ENCODE measurements at places on chromosomes 2 and 18.

GRCh38 chr18:40917056-40917455 lies 1038.0 kb upstream of the PIK3C3 start:
- DNase-seq, result no peak

GRCh38 chr2:240782886-240783818 lies 36.9 kb downstream of the KIF1A start:
- no peak for DNase-seq

GRCh38 chr18:39523281-39523680 lies 1957.7 kb upstream of the CELF4 start:
- no peak for DNase-seq

GRCh38 chr2:164868563-164869419 lies 27.2 kb upstream of the COBLL1 start:
- DNase-seq, result no peak

DNA sequence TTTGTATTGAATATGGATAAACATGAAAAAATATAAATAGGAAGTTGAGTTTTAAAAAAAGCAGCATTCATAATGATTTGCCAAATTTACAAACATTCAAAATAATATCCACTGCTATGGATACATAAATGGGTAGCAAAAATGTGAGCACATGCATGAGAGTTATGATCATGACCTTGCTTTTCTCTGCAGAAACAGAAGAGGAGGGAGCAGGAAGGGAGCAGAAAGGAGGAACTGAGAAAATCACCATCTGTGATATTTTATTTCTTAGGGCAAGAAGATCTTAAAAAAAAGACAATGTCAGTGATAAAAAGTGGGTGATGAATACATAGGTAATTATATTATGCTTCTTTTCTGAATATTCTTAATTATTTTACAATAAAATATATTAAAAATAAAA lies 17.7 kb upstream of the CCDC93 start:
- DNase-seq, result no peak

- DNase-seq, result no peak
Measured at GRCh38 chr2:60555066-60555782, 1.8 kb upstream of the BCL11A start.

- DNase-seq, result no peak
Measured at GRCh38 chr2:68911709-68912108, 40.5 kb upstream of the BMP10 start.

GRCh38 chr2:38900726-38901125 lies 11.1 kb downstream of the ARHGEF33 start:
- no peak for DNase-seq

DNA sequence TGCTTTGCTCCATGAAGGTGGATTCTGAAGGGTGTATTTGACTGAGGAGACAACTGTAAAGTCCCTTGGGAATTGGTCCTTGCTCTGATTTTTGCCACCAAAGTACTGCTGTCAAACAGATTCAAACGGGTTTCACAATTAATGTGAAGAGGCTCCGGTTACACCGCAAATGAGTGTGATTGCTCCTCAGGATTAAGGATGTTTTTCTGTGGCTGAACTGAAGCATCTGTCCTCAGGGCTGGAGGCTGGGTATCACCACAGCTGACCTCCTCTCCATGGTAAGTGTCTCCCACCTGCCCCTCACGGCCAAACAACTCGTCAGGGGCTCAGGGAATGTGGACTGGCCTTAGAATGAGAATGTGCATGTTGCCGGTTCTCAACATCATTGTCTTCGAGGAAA lies 130.4 kb upstream of the NDUFV2 start:
- no peak for DNase-seq

GRCh38 chr2:174874085-174874484 lies 109.8 kb upstream of the CHRNA1 start:
- DNase-seq, result no peak

DNA sequence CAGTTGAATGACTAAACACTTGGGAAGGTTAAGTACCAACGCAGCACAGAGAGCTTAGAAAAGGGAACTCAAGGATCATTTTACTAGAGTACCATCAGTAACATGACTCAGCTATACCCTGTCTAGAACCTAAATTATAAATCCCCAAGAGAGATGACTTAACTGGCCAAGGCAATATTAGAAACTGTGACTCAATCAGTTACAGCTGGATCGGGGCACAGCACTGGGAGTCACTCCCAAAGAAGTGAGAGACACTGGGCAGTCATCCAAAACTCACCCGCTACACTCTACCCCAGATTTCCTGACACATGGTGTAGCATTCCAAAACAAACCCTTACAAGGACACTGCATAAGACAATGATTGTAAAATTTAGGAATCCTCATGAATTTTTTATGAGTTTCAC lies 17.7 kb downstream of the IWS1 start:
- no peak for DNase-seq

GRCh38 chr2:73111073-73112025 lies 1.4 kb downstream of the RAB11FIP5 start:
- DNase-seq, result no peak

DNA sequence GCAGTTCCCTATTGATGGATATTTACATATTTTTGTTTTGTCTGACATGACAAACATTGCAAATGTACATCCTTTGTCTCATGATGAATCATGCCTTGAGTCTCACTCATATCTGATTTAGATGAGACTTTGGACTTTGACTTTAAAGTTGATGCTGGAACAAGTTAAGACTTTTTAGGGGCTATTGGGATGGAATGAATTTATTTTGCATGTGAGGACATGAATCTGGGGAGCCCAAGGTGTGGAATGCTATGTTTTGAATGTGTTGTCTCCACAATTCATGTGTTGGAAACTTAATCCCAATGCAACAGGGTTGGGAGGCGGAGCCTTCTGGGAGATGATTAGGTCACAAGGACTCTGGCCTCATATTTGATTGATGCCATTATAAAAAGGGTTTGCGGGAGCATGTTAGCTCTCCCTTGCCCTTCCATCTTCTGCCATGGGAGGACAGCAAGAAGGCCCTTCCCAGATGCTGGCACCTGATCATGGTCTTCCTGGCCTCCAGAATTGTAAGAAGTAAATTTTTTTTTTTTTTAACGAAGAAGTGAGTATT lies 29.1 kb upstream of the INO80D start:
- no peak for DNase-seq

- DNase-seq, result no peak
Measured at GRCh38 chr2:43927442-43927841, 68.3 kb downstream of the LRPPRC start.

- DNase-seq, result no peak
Measured at GRCh38 chr18:70028734-70029133, 81.1 kb upstream of the CD226 start.

- DNase-seq, result no peak
Measured at GRCh38 chr2:136765256-136766072, at the start of gene THSD7B. Gene THSD7B, plus strand, starts transcription at chr2:136765545. Its CDS starts 116,634 bp downstream, at chr2:136882179.

- no peak for DNase-seq
Measured at GRCh38 chr2:224309176-224309575, 92.7 kb downstream of the FAM124B start.

DNA sequence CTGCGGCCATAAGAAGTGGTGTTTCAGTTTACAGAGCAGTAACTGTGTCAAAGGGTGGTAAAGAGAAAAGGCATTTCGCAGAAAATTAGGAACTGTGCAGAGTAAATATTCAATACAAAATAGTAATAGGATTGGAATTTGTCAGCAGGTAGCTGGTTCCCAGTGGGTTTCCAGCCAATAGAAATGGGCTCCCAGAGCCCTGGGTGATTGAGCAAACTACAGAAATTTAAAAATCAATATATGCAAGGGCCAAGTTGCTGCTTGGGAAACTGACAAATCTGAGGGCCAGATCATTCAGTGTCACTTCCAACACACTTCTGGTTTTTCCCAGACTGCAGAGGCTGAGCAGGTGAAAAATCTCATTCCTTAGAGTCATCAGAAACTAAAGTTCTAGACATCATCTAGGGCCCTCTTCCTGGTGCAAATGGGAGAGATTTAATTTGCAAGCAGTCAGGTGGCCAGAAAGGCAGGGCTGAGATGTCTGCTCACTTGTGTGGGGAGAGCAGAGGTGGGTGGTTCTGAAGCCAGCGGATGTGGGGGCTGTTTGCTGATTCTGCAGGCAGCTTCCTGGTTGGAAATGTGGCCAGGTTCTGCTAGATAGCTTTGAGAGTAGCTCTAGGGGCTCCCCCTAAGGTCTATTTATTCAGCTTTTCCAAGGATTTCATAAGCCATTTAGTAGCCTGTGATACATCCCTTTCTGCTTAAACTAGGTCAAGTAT lies 182.4 kb downstream of the NCK2 start:
- DNase-seq, result no peak

DNA sequence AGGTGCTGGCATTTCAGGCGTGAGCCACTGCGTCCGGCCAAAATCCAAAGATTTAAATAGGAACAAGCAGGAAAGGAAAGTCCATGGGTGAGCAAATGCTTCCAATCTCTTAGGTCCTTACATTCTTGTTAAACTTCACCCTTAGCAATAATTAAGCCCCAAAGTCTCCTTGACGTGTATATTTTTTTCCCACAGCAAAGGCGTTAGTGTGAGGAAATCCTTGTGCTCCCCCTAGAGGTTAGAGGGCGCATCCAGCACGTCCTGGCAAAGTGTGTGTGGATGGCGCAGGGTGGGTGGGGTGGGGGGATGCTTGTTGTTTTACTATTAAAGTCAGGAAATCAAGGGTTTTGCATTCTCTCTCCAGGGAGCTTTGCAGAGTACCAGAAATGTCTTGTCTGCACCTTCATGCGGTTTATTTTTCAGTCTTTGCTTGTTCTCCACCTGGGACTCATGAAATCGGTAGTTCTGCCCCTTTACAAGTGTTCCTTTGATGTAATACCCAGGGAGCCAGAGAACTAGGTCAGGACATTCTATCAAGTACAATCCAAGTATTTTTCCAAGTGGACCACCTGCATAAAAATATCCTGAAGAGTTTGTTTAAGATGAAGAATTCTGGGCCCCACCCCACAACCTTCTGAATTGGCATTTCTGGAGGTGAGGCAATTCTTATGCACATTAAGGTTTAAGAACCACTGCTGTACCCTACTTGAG lies 22.2 kb upstream of the ITSN2 start:
- peak; percentile 17 for DNase-seq

GRCh38 chr2:65367524-65367923 lies 64.9 kb downstream of the SPRED2 start:
- no peak for DNase-seq

GRCh38 chr18:41905786-41906527 lies 49.1 kb upstream of the PIK3C3 start:
- DNase-seq, result no peak

GRCh38 chr2:197911667-197912066 lies 107.3 kb downstream of the PLCL1 start:
- no peak for DNase-seq

DNA sequence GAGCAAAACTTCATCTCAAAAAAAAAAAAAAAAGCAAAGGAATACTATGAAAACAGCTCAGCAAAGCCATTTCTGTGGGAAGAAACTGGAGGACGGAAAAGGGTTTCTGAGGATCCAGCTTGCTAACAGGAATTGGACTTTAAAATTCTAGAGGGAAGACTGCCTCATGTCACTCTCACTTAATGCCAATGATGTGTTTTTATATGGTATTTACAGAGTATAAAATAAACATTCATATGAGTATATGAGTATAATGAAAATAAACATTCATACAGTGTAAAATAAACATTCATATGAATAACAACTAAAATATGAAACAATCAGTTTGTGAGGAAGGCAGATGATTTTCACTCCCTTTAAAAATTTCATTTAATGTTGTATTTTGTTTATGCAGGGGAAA lies 43.9 kb downstream of the CHMP3 start:
- no peak for DNase-seq

DNA sequence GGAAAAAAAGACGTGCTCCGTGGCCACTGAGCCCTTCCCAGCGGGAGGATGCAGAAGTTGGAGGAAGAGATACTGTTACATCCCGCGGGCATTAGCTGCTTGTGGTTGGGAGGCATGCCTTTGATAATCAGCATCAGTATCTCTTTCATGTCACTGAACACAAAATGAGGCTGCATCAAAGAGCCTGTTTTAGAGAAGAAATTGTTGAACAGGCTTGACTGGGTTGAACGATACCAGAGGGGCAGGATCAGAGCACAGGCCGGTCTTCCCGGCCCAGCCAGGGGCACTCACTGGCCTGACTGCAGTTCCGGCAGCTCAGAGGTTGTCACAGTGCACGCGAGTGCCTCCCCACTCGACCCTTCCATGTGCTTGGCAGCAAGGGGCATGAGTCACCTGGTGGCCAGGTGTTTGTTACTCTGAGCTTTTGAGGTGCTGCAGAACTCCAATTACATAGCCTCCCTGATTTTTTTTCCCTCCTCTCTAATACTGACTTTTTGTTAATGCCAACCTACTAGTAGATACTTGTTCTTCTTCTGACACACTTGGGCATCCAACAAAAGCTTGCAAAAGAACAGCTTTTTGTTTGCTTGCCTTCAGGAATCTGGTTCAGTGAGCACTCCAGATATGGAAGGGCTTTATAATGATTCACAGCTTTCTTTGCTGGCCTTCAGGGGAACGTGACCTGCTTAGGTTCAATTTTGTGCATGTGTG lies 121.6 kb downstream of the VAPA start:
- no peak for DNase-seq

- DNase-seq, result no peak
Measured at GRCh38 chr18:13900633-13901032, 14.7 kb downstream of the MC2R start.

- DNase-seq, result no peak
Measured at GRCh38 chr18:6370886-6371635, 43.6 kb downstream of the L3MBTL4 start.

DNA sequence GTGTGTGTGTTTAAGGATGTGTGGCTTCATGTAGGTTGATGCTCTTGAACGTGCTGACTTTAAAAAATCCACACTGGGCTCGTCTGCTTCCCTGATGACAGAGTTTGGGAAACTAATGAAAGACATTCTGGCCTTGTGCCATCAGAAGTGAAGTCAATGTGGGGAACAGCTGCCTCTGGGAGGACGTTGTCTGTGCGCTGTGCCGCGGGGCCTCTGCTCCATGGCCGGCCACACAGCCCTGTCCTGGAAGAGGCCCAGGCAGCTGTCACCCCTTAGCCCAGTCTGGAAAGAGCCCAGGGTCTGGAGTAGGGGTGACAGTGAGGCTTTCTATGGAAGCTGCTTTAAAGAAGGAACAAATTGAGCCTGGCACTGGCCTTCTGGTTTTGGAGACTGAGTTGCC lies 155.8 kb downstream of the SH3RF3 start:
- no peak for DNase-seq

- no peak for DNase-seq
Measured at GRCh38 chr2:236408786-236409185, 144.6 kb upstream of the ASB18 start.

DNA sequence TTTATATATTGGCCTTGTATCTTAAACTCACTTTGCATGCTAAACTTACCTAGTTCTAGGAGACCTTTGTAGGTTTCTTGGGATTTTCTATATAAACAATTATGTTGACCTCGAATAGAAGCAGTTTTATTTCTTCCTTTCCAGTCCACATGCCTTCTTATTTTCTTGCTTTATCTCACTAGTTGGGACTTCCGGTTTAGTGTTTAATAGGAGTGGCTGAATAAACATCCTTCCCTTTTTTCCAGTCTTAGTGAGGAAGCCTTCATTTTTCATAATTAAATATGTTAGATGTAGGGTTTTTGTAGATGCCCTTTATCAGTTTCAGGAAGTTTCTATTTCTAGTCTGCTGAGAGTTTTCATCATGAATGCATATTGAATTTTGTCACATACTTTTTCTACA lies 347.3 kb upstream of the HNRNPA3 start:
- no peak for DNase-seq

All from activated CD4-positive, CD25-positive, alpha-beta regulatory T cell (primary cell).